Lung microvascular endothelial cell (primary cell): ENCODE measurements at places on chromosomes 11 and 22. TPM values are rescaled to one million over a fixed set of nuclear protein-coding genes. Genes with fewer than 3 reads are reported as not detected.

Gene PARVG
- 0.22 TPM in 1 of 2 replicates, not detected in the other for total RNA-seq

Gene SYT9
- 0.20 and 1.1 TPM in 2 replicates for total RNA-seq

Gene SCUBE2
- total RNA-seq: 0.87 and 0.99 TPM in 2 replicates

Gene GLB1L3
- total RNA-seq: not detected in 2 replicates
